A172 (cell line): ENCODE measurements at places on chromosomes 12 and 14. TPM values are rescaled to one million over a fixed set of nuclear protein-coding genes. Genes with fewer than 3 reads are reported as not detected.
A peak's percentile ranks its signal among the peaks of the same experiment; 100 is the strongest.

Gene E2F7
- 22.5 TPM in 2 replicates for total RNA-seq

Gene INSM2
- 0.10 and 0.17 TPM in 2 replicates for total RNA-seq

Gene INHBC
- not detected in 2 replicates for total RNA-seq

Gene GYS2
- not detected in 2 replicates for total RNA-seq

Gene RND1
- total RNA-seq = 0.12 and 0.24 TPM in 2 replicates

- no peak for DNase-seq
These were observed 27.7 kb downstream of the JKAMP start for GRCh38 chr14:59511916-59512575.

DNA sequence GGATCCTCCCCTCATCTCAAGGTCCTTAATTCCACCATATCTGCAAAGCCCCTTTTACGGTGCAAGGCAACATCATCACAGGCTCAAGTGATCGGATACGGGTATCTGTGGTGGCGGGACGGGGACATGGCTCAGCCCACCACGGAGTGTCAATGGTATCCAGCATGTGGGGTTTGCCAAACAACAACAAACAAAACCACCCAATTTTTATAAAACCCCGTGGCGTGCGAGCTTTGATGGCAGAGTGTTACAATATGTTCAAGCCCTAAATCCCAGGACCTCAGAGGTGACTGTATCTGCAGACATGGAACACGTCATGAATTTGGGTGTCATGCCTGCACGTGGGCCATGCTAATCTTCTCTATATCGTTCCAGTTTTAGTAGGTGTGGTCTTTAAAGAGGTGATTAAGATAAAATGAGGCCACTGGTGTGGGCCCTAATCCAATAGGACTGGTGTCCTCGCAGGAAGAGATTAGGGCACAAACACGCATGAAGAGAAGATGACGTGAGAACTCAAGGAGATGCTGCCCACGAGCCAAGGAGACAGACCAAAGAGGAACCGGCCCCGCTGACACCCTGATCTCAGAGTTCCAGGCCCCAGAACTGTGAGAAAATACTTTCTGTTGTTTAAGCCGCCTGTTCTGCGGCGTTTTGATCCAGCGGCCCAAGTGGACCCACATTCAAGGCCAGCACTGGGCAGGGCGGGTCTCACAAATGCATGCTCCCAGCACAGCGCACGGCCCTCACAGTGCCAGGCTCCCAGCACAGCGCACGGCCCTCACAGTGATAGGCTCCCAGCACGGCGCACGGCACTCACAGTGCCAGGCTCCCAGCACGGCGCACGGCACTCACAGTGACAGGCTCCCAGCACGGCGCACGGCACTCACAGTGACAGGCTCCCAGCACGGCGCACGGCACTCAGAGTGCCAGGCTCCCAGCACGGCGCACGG, 6.7 kb upstream of the GOLGA3 start:
- DNase-seq = no peak

DNA sequence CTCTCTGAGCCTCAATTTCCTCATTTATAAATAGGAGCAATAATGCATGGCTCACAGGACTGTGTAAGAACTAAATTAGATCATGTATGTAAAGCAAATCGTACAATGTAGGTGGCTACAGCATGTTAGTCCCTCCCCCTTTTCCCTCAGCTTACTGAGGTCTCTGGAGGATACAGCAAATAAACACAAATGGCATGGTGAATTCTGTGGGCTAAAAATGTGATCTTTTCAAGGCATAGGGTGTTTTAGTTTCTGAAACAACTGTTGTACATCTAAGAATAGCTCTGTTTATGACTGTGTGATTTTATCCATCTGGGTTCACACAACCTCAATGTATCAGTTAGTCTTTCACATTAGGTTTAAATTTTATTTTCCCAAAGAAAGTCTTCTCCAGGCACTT, 121.2 kb upstream of the PLEKHG7 start:
- no peak for DNase-seq

- DNase-seq = peak; percentile 51
These were observed 16.6 kb downstream of the ACTR10 start for GRCh38 chr14:58216544-58216943.

GRCh38 chr14:106442857-106443256, 916.5 kb downstream of the TMEM121 start:
- DNase-seq = no peak

- DNase-seq = no peak
These were observed 154.5 kb downstream of the MON2 start for GRCh38 chr12:62621101-62621638.

- peak; percentile 89 for DNase-seq
These were observed 6.1 kb upstream of the AMIGO2 start for GRCh38 chr12:47085815-47086252.

- no peak for DNase-seq
These were observed 103.4 kb downstream of the ZFP36L1 start for GRCh38 chr14:68689511-68689910.

GRCh38 chr12:49646871-49647654, 23.7 kb downstream of the PRPF40B start:
- no peak for DNase-seq

DNA sequence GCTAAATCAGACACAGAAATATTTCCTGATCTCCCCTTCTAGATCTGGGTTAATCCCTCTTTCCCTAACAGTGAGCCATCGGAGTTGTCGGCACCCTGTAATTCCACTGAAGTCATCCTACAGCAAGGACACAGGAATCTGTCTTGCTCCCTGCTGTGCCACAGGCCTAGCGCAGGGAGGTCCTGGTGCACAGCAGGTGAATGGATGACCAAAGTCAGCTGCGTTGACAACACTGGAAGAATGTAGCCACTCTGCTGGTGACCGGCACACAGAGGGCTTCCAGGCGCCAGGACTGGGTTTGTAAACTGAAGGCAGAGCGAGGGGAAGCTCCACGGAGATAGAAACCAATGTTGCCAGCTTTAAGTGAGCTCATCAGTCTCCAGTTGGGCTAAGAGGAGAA, 23.6 kb downstream of the TMEM229B start:
- DNase-seq = no peak

- DNase-seq = peak; percentile 22
These were observed 180.9 kb downstream of the RPS29 start for GRCh38 chr14:49405291-49405690.

DNA sequence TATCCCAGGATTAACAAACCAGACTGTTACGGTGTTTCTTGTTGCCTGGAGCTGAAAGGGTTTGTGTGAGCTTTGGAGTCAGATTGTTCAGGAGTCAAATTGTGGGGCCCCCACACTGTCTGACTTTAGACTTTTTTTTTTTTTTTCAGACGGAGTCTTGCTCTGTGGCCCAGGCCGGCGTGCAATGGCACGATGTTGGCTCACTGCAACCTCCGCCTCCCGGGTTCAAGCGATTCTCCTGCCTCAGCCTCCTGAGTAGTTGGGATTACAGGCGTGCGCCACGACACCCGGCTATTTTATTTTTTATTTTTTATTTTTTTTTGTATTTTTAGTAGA, 847 bp downstream of the TSFM start:
- no peak for DNase-seq

- DNase-seq = no peak
These were observed 375.0 kb downstream of the DPF3 start for GRCh38 chr14:72518809-72519377.

GRCh38 chr14:69670093-69670492, 58.7 kb downstream of the SUSD6 start:
- DNase-seq = no peak

DNA sequence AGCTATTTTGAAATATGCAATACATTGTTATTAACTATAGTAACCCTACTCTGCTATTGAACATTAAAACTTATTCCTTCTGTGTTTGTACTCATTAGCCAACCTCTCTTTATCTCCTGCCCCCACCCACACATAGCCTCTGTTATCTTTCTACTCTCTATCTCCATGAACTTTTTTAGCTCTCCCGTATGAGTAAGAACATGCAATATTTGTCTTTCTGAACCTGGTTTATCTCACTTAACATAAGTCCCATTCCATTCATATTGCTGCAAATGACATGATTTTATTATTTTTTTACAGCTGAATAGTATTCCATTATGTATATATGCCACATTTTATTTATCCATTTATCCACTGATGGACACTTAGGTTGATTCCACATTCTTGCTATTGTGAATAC, 79.0 kb upstream of the AMIGO2 start:
- no peak for DNase-seq
